ENCODE measurements at places on chromosomes 12 and 14.
A peak's percentile ranks its signal among the peaks of the same experiment; 100 is the strongest.

- DNase-seq = no peak
These were observed 907 bp upstream of the LRIG3 start for GRCh38 chr12:58920961-58921861.

DNA sequence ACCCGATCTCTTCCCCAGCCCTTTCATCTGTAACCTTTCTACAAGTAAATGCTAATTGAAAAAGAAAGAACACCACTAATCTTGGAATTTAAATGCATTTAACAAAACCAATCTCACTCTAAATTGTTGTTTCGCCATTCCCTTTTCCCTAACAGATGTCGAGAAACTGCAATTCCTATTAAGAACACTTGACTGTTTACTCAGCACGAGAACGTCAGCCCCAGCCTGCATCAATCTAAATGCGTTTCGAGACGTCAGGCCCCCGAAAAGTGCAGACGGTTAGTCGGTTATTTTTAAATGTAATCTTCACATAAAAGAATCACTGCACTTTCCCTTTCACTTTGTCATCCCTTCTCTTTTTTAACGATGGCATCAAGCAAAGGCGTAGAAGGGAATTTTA, 837.6 kb downstream of the VRK1 start:
- DNase-seq = peak; percentile 50

- DNase-seq = no peak
These were observed 76.8 kb downstream of the SAMD4A start for GRCh38 chr14:54643696-54644176.

- peak; percentile 25 for DNase-seq
These were observed 155.6 kb upstream of the SFSWAP start for GRCh38 chr12:131555197-131555846.

- peak; percentile 88 for DNase-seq
These were observed 31.5 kb downstream of the NUMB start for GRCh38 chr14:73426877-73427276.

GRCh38 chr12:110865521-110865920, 18.7 kb downstream of the CCDC63 start:
- no peak for DNase-seq

GRCh38 chr12:120056739-120057138, 59.8 kb downstream of the RAB35 start:
- DNase-seq = no peak

DNA sequence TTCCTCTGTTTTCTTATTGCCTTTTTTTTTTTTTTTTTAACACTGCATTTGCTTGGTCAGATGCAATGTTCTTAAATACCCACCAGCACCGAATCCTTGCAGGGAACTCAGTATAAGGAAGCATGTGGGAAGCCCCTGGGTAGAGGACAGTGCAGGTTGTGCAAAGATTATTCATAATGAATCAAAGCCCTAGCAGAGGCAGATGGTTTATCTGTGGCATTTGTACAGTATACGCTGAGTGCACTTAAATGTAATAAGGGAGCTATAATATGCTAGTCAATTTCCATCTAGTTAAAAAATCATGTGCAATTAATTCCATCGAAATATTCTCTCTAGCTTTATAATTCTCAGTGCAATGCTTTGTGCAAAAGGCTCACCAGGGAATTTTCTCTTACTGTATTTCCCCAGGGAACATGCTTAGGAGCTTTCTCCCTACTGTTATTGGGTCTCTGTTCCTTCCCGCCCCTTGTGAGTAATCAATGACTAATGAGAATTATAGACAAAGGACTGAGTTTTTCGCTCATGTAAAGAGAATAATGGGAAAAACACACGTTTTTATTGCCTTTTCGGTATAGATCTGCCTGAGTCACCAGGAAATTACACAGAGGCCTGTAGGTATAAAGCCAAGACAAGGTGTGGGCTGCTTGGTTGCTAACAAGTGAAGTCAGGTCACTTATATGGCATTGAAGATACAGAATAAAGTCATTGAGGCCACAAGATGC, 1214.3 kb upstream of the TMEM132C start:
- DNase-seq = peak; percentile 76

GRCh38 chr12:116975779-116976393, 65.1 kb downstream of the FBXW8 start:
- DNase-seq = no peak

GRCh38 chr12:3083241-3083920, 6.2 kb downstream of the TSPAN9 start:
- no peak for DNase-seq

GRCh38 chr12:25253371-25254068, 2.8 kb upstream of the KRAS start:
- DNase-seq = no peak

DNA sequence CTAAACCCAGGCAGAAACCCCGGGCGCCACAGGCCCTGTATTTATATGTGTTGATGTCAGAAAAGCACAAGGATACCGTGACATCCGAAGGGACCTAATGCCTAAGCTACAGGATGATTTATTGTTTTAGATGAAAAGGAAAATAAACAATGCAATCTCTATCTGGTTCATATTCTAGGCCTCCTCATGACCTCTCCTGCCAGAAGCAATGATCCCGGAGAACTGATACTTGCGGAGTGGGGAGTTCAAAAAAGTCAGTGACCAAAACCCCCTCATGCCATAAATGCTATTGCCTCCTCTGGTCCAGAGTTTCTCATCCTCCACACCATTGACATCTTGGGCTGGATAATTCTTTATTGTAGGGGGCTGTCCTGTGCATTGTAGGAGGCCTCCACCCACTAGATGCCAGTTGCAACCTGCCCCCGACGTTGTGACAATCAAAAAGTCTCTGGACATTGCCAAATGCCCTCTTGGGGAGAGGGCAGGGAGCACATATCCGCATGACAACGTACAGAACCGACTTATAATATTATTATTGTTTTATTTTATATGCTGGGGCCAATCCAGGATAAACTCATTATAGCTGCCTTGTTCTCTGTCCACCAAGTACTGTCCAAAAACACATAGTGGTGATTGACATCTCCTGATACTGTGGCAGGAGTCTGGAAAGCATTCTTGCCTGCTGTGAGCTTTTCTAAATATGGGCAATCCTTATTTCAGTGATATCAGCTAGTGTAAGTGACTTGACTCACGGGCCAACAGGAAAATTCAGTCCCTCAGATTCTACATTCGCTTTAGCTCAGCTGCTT, 1.1 kb upstream of the CSRP2 start:
- no peak for DNase-seq

DNA sequence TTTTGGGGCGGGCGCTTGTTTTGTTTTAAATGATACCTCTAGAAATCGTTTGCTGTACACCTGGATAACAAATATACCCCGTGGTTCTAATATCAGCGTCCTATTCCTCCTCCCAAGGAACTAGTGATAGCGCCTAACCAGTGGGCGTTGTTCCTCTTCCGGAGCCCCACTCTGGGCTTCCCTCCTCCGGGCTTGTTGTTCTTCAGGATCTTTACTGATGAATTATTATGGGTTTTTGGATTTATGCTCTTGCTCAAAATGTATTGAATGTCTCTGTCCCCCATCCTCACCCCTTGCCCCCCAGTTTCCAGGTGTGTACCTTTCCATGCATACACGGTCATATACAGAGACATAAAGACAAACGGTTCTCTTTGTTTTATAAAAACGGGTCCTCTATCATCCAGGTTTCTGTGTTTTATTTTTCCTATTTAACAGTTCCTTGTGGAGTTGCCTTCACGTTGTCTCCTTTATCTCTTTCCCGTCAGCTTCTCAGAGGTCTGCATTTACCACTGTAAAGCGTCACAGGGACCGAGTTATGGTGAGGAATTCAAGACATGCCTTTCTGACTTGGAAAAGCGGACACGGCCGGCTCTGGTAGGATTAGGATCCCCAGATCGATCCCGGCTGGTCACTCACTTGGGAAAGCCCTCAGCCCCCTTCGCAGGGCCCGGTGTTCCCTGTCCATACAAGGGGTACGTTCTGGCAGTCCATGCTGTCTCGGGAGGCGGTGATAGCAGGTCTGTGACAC, 655 bp upstream of the PLEKHG3 start:
- DNase-seq = no peak

GRCh38 chr12:8831116-8831515, 8.7 kb downstream of the A2ML1 start:
- no peak for DNase-seq

- no peak for DNase-seq
These were observed 90.6 kb upstream of the BCL2L14 start for GRCh38 chr12:11980115-11980514.

GRCh38 chr12:132043770-132044467, 94.2 kb downstream of the EP400 start:
- no peak for DNase-seq

- DNase-seq = no peak
These were observed 1090.5 kb downstream of the VRK1 start for GRCh38 chr14:97887690-97888089.

DNA sequence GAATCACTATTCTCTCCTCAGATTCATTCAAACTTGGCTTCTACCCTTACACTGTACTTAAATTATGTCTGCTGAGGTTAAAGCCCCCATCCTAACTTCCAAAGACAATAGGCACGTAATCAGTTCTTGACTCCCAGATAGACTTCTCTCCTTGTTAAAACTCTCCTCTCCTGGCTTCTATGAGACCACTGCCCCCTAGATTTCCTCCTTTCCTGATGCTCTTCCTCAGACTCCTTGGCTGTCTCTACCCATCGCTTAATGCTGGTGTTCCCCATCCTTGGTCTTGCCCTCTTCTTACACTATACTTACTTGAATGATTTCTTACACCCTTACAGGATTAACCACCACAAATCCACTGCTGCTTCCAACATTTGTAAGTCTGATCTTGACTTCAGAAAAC, 32.8 kb downstream of the TC2N start:
- DNase-seq = no peak

- DNase-seq = no peak
These were observed 36.4 kb downstream of the MDM2 start for GRCh38 chr12:68844318-68844745.

- peak; percentile 32 for DNase-seq
These were observed 9.6 kb downstream of the ITPR2 start for GRCh38 chr12:26823390-26823789.

GRCh38 chr12:130530429-130530828, 185.7 kb downstream of the RIMBP2 start:
- DNase-seq = no peak

DNA sequence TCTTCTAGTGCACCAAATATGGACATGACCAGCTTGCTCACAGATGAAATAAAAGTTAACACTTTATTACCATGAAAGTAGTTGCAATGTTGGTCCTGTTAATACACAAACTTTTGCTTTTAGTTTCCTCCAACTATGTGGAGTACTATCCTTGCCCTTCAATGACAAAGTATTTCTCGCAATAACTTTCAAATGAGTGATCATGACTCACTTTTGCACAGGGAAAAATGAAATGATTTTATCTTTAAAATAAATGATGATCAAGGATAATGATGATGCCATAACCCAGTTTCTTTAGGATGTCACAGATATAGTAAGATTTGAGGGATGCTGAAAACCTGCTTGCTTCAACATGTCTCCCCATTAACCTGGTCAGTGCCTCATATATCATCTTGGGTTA, 254.0 kb upstream of the KITLG start:
- no peak for DNase-seq

DNA sequence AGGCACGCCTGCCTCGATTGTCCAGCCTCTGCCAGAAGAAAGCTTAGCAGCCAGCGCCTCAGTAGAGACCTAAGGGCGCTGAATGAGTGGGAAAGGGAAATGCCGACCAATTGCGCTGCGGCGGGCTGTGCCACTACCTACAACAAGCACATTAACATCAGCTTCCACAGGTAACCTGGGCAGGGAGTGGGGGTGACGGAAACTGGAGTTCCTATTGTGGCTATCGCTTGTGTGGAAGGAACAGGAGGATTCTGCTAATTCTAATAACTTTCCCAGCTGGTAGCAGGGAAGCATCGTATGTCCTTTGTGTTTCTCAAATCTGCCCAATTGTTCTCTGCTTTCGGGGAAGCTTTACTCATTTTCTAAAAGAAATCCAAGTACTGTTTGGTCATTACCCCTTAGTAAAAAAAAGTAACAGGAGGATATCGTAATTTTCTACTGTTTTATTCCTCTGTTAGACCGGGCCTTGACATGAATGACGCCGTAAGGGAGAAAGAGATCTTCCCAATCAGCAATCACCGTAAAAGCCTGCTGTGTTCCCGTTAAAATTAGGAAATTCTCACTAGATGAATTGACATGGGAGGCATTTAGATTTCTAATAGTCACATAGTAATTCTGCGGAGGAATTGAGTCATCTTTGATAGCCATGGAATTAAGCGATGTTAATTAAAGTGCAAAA, 449 bp downstream of the THAP2 start:
- no peak for DNase-seq

DNA sequence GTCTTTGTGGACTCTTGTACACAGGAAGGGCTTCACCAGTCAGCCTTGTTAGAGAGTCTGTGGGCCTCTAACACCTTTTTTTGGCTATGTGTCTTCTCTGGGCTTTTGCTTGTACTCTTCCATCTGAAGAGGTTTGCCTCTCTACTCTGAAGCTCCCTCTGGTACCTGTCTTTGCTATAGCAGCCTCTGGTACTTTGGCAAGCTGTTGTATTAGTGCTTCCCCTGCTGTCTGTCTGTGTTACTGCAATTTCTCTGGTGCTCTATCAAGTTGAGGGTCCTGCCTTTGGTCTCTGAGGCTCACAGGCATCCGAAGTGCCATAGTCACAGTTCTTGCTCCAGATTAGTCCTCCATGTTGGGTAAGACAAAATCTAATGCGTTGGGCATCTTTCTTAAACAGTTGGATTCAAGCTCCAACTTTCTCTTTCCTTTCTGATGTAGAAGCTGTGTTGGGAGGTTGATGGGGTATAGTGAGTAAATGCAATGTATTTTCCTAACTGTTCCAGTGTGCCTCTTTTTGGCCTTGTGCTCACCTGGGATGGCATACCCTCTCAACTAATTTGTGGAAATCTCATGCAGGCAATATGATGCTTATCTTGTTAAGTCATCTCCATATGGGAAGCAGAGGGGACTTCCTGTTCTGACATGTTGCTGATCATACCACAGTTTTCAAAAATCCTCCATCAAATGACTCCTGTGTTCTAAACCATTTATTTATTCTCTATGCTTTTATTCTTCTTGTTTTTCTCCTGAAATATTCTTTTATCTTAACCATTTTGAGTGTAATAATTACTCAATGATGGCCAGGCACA, 88.8 kb downstream of the ATF7IP start:
- peak; percentile 40 for DNase-seq

DNA sequence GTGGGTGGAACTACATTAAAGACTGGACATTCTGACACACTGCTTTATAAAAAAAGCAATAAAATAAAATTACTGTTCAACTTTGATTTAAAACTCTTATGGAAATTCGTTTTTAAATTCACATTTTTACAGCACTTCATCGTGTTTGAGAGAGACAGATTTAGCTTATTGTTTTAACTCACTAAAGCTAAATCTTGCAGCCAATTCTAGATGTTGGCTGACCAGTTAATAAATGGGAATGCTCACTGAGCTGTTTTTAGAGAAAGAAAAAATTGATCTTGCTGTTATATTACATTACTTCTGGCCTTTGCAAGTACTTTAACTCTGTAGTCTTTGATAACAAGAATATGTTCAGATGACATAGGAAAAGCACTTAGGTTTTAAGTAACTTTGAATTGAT, 157.1 kb downstream of the PLCZ1 start:
- DNase-seq = no peak

GRCh38 chr12:128098730-128099129, 168.2 kb upstream of the TMEM132C start:
- no peak for DNase-seq

- DNase-seq = no peak
These were observed 3.1 kb upstream of the GLTP start for GRCh38 chr12:109883461-109883860.

Measured in RPMI7951 (cell line).